ENCODE measurements at places on chromosomes 7 and 10. TPM values are rescaled to one million over a fixed set of nuclear protein-coding genes. Genes with fewer than 3 reads are reported as not detected.

DNA sequence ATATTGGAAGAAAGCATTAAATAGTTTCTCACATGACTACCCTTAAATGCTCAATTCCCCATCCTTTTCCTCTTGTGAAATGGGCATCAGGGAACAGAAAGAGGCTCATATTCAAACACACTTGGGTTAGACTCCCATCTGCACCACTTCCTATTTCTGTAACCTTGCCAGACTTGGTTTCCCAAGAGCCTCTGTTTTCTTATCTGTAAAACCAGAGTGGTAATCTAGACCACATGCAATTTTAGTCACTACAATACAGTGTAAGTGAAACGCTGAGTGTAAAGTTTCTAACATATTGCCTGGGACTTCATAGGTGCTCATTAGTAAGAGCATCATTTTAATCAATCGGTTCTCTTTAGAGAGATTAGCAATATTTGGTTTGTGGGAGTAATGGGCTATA is 136.3 kb downstream of the SORCS1 start:
- no peaks in the 10 kb centered on the region for H3K4me1 ChIP-seq
- no peak overlapping the region for H3K4me3 ChIP-seq
- H3K36me3 ChIP-seq, result no peaks in the 10 kb centered on the region
- no peak for DNase-seq
- no peak overlapping the region for H3K27ac ChIP-seq

DNA sequence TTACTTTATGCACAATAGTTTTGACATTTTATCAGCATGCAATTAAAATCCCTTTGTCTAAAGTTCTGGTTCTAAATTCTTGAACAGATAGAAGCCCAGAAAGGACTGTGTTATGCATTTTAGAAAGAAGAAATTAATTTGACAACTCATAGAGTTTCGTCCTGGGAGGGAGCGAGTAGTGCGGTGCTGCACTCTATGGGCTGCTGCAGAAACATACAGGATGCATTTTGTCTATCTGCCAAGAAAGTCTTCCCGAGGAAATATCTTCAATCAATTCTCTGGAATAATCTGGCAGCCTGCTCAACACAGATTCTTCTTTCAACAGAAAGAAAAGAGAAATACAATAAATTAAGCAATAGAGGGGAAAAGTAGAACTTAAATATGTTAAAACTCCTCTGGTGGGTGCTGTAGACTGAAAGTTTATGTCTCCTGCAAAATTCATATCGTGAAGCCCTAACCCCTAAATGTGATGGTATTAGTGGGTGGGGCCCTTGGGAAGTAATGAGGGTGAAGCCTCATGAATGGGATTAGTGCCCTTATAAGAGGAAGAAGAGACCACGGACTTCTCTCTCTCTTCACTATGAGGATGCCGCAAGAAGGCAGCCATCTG is 39.0 kb upstream of the IFRD1 start:
- peak; percentile 44 for DNase-seq
- H3K36me3 ChIP-seq, result no peaks in the 10 kb centered on the region
- H3K4me3 ChIP-seq, result no peak overlapping the region
- H3K27ac ChIP-seq, result no peak overlapping the region
- no peaks in the 10 kb centered on the region for H3K27me3 ChIP-seq
- no peaks in the 10 kb centered on the region for H3K4me1 ChIP-seq

DNA sequence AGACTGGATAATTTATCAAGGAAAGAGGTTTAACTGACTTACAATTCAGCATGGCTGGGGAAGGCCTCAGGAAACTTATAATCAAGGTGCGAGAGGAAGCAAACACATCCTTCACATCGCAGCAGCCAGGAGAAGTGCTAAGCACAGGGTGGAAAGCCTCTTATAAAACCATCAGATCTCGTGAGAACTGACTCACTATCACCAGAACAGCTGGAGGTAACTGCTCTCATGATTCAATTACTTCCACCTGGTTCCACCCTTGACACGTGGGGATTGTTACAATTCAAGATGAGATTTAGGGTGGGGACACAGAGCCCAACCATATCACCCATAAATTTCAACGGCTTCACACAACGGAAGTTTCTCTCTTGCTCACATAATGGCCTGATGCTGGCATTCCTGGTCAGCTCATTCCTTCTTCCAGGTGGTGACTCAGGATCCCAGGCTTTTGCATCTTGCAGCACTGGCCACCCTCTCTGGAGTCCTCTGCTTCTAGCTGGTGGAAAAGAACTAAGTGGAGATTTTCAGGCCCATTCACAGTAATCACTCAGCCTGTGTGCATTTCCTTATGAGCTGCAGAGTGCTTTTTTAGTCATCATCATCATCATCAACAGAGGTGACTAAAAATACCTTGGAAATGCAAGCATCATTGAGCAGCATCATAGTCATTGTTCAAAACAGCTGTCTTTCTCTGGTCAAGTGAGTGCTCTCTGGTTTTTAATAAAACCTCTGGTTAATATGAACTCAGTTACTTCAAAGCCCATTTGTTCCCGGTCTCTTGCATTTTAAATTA is 308.1 kb downstream of the SFMBT2 start:
- no peaks in the 10 kb centered on the region for H3K4me1 ChIP-seq
- H3K27ac ChIP-seq, result no peak overlapping the region
- no peaks in the 10 kb centered on the region for H3K36me3 ChIP-seq

DNA sequence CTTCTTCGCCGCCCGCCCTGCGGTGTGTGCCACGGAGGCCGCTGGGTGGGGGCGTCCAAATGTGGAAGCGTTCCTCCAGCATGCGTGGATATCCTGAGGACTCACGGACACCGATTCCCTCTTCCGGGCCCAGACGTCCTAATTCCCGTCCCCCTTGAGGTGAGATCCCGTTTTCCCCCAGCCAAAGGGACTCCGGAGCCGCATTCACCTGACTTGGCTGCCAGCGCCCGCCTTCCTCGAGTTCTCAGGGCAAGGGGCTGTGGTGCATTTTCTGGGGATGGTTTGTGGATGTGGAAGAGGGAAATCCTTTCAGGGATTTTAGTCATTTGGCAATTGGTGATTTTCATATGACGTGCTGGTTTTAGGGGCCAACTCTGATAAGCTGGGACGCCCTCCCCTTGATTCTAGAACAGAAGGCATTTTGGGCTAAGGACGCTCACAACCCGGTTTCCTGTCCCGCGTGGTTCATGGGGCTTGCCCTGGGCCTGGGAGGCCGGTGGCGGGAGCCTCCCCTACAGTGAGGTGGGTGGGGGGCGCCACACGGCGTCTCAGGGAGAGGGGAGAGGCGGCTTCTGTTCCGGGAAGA is 165.4 kb downstream of the ACTR3B start:
- DNase-seq, result no peak
- H3K27ac ChIP-seq, result no peak overlapping the region
- H3K4me3 ChIP-seq, result peak overlapping the region; percentile 30
- peaks cover 5% of the 10 kb centered on the region for H3K4me1 ChIP-seq
- H3K27me3 ChIP-seq, result no peaks in the 10 kb centered on the region

DNA sequence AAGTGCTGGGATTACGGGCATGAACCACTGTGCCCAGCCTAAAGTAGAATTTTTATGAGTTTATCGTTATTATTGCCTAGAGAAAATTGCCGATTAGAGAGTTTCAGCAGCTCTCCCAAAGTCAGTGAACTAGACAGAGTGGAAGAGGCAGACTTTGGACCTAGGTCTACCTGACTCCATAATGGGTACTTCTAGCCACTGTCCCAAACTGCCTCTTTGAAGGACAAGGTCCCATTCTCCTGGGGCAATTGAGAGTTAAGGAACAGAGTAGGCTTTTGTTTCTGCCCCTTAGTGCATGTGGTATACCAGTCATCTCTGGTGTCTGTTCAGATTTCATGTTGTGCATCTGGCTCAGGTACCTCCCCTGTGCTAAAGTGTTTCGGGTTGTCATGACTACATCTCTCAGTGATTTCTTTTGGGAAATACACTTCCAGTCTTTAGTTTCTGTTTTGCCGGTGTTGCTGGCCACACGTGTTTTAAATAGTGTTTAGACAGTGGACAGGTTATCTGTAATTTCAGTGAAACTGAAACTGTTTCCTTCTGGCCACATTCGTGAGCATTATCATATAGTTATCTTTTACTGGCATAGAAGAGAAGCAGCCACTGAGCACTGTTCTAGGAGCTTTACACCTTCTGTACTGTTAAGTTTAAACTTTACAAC is 4.7 kb downstream of the TMEM236 start:
- no peak overlapping the region for H3K4me3 ChIP-seq
- no peak for DNase-seq
- H3K27me3 ChIP-seq, result no peaks in the 10 kb centered on the region
- no peaks in the 10 kb centered on the region for H3K36me3 ChIP-seq

DNA sequence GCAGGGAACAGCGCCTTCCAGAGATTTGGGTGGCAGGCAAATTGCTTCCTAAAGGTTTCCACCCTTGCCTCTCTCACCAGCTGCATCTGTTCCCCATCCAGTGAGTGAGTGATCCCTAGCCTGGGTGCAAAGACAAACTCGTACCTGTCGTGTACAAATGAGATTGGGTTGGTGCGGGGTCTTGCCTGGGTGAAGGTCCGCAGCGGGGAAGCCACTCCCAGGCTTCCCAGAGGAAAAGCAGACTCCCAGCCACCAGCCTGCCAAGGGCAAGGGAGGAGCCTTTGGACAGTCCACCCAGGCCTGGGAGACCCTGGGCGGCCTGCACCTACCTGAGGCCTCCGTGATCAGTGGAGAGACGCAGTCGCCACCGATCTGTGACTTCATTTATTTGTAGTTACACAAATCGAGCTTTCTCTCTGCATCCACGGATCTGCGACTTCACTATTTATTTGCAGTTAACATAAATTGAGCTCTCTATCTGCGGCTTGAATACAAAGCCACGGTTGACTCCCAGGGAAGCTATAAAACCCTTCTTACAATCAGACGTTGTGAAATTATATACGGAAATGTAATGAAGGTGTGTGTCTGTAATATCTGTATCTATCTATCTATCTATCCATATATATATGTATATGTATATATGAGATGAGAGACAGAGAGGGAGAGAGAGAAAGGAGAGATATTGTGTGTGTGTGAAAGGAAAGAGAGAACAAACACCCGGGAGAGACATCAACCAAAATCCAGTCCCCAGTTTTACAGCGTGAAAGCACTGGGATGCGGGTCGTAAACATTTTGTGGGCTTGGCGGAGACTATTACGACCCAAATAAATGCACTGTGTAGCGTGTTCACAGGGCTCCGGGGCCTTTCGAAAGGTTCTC is 3.0 kb upstream of the HOXA7 start:
- peaks cover 4% of the 10 kb centered on the region for H3K4me1 ChIP-seq
- H3K27ac ChIP-seq, result no peak overlapping the region
- DNase-seq, result no peak
- no peaks in the 10 kb centered on the region for H3K36me3 ChIP-seq

- no peak for DNase-seq
- H3K4me3 ChIP-seq, result no peak overlapping the region
- H3K27me3 ChIP-seq, result no peaks in the 10 kb centered on the region
These were observed 765.9 kb downstream of the GRID1 start for GRCh38 chr10:85600744-85601081.

GRCh38 chr10:14261336-14261735 is 69.4 kb downstream of the FRMD4A start:
- DNase-seq, result no peak
- no peak overlapping the region for H3K4me3 ChIP-seq
- peaks cover 9% of the 10 kb centered on the region for H3K4me1 ChIP-seq

DNA sequence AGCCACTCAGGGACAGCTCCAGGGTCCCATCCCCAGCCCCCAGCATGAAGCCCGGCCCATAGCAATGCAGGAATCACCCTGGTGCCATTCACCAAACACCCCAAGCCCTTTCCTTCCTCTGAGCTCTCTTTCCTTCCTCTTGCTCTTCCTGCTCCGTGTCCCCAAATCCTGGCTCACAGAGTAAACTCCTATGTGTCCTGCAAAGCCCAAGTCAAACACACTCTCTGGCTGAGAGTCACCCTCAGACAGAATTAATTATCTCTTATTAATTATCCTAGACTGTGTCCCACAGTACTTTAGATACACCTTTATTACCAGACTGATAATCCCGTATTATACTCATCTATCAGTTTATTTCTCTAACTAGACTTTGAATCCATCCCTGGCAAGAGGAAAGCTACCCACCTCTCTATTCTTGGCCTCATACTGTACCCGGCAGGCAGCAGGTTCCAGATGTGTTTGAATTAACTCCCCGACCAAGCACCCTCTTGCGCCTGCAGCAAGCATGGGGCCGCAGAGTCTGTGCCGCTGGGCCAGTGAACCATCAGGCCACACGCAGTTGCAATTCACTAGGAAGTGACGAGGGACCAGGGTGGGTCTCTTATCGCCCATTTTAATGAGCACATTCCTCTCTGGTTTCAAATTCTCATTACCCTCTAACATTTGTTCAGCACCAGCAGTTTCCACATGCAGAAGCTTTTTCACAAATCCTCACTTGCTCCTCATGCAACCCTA is 86.7 kb downstream of the PRKAG2 start:
- H3K36me3 ChIP-seq, result no peaks in the 10 kb centered on the region
- DNase-seq, result no peak
- H3K27me3 ChIP-seq, result no peaks in the 10 kb centered on the region
- no peaks in the 10 kb centered on the region for H3K4me1 ChIP-seq
- H3K4me3 ChIP-seq, result no peak overlapping the region

- peaks cover 6% of the 10 kb centered on the region for H3K4me1 ChIP-seq
- no peak for DNase-seq
- H3K4me3 ChIP-seq, result no peak overlapping the region
- H3K27me3 ChIP-seq, result no peaks in the 10 kb centered on the region
- H3K27ac ChIP-seq, result no peak overlapping the region
These were observed 43.2 kb downstream of the CCNY start for GRCh38 chr10:35379226-35380137.

DNA sequence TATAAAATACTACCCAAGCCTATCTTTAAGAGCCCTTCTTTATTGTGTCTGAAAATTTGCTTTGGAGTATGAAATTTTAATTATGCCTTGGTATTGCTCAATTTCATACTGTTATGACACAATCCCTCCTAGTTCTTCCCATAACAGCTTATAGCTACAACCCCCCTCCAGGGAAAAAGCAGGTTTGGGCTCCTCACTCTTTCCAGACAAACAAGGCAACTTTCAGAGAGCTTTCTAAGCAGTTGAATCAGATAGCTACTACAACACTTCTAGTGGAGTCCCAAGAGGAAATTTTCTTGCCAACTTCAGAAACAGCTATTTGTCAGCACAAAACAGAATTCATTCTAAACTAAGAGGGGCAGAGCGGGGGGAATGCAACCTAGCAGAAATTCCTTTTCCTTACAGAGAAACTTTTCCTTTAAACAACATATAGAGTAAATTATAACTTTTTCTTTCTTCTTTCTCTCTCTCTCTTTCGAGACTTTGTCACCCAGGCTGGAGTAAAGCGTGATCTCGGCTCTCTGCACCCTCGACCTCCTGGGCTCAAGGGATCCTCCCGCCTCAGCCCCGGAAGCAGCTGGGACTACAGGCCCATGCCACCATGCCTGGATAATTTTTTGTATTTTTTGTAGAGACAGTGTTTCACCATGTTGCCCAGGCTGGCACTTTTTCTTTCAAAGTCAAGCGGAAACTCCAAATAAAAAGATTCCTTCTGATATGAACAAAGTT is 26.0 kb upstream of the JMJD1C start:
- H3K4me1 ChIP-seq, result peaks cover 5% of the 10 kb centered on the region
- peak overlapping the region; percentile 42 for H3K27ac ChIP-seq
- no peak overlapping the region for H3K4me3 ChIP-seq
- H3K27me3 ChIP-seq, result no peaks in the 10 kb centered on the region
- DNase-seq, result peak; percentile 72

C10orf71 gene
- total RNA-seq, result 0.03 TPM

STX1A gene
- 11.3 TPM for total RNA-seq

PRLHR gene
- total RNA-seq, result 0.20 TPM

MCM10 gene
- 0.53 TPM for total RNA-seq

BAMBI gene
- 28.6 TPM for total RNA-seq
